ENCODE measurements at places on chromosomes 6 and 20.

DNA sequence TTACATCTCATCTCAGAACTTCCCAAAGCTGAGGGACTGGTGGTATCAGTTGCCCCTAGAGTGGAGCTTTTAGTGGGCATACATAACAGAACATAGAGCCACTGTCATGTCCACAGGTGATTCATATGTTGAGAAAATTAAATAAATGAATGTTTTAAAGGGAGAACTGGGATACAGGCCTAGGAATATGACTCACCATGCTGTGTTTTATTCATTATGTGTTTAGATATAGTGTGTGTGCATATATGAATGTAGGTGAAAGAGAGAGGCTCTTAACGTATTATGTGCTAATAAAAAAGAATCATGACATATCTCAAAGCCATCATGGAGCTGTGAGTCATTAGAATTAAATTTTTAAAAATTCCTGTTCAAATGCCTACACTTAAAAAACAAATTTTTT lies 332.2 kb upstream of the RSPO3 start:
- no peak for DNase-seq

DNA sequence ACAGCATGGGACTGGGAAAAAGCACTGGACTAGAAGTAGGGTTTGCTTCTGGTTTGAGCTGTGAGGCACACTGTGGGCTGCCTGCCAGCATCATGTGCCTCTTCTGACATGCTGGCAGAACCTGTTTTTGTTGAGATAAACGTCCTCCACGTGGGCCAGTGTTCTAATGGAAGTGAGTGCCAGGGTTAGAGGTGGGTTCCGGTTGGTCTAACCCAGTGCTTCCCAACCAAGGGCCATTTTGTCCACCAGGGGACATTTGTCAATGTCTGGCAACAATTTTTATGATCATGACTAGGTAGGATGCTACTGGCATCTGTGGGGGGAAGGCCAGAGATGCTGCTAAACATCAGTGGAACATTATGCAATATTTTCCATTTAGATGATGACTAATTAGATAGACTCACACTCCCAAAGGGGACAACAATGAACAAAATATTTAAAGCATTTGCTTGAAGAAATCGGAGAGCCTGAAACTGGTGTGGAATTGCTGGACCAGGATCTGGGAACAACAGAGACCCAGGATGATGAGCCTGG lies 7.8 kb upstream of the APMAP start:
- DNase-seq: no peak

DNA sequence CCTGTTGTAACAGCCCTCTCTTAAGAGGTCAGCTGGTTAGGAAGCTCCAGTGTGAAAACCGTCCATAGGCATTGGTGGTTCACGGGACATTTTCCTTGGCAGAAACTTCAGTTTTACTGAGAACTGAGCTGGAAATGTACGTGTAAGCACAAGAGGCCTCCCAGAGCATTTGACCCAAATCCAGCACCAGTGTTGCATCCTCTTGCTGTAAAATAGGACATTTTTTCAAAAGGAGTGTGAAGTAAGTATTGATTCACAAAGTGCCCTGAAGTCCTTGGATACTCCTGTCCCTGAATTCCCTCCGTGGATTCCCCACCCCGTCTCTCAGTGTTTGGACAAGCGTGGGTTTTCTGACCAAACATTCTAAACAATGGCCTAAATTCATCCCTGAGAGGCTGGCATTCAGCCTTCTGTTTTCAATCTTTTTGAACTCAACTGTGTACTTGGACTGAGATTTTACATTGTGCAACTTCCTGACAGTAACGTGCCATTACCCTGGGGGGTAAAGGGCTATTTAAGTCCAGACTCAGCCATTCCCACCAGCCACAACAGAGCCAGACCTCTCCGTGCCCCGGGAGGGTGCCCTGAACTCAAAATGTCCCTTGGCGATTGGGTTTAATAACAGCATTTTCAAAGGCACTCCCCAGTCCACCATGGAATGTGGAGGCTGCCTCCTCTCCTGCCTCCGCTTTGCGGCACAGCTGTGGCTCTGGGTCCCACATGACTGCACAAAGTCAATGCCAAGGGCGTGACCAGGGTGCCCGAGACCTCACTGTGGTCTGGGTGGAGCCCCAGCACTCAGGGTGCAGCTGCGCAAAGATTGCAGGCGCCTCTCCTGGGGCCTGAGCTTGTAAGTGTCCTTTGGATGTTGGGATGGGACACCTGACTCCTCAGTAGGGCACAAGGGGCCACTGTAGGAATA lies 92.7 kb upstream of the AFDN start:
- no peak for DNase-seq

DNA sequence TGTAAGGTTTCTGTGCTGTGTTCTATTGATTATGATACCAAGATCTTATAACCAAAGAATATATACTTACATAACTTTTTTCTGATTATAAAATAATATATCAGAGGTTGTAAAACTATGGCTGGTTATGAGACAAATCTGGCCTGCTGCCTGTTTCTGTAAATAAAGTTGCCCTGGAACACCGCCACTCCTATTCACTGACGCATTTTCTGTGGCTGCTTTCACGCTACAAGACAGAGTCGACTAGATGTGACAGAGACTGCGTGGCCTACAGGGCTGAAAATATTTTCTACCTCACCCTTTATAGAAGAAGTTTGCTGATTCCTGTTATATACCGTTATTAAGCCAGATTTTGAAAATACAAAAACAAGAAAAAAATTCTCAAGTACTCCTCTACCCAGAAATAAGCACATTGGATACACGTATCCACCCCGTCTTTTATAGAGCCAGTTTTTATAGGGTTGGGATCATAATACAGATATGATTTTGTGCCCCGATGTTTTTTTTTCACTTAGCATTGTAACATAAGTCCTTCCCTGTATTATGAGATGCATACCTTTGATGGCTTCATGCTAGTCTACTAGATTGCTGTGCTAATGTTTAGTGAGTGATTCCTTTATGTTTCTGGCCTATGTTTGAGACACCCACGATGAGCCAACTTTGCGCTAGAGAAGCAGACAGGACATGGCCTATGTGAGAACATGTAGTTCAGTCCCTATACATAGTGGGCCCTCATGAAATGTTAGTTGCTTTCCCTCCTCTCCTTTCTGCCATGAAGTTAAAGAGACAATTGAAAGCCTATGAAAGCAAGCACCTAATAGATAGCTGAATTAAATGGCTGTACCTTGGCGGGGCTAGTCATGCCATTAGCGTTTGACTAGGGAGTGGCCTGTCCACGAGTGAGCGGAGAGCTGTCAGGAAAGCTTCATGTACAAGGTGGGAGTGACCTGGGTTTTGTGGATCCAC lies 98.1 kb upstream of the KCNK16 start:
- no peak for DNase-seq

GRCh38 chr6:110439356-110439755 lies 24.0 kb upstream of the DDO start:
- DNase-seq: no peak

- no peak for DNase-seq
These were observed 5.6 kb downstream of the CD93 start for GRCh38 chr20:23080521-23080920.

- DNase-seq: peak; percentile 82
These were observed 110.9 kb downstream of the HFE start for GRCh38 chr6:26197933-26198721.

- DNase-seq: no peak
These were observed 46.3 kb upstream of the CD93 start for GRCh38 chr20:23132293-23132929.

- no peak for DNase-seq
These were observed 897 bp upstream of the GMEB2 start for GRCh38 chr20:63627751-63628245.

DNA sequence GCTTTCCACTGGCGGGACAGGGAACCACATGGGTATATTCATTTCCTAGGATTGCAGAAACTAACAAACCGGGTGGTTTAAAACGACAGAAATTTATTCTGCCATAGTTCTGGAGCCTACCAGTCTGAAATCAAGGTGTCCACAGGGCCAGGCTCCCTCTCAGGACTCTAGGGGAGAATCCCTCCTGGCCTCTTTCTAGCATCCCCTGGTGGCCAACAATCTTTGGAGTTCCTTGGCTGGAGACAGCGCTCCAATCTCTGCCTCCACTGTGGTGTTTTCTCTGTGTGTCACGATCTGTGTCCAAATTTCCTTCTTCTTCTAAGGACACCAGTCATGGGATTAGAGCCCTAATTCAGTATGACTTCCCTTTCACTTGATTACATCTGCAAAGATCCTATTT lies 95.0 kb downstream of the SCML4 start:
- no peak for DNase-seq

- DNase-seq: no peak
These were observed 13.4 kb upstream of the MAPK13 start for GRCh38 chr6:36116943-36117342.

DNA sequence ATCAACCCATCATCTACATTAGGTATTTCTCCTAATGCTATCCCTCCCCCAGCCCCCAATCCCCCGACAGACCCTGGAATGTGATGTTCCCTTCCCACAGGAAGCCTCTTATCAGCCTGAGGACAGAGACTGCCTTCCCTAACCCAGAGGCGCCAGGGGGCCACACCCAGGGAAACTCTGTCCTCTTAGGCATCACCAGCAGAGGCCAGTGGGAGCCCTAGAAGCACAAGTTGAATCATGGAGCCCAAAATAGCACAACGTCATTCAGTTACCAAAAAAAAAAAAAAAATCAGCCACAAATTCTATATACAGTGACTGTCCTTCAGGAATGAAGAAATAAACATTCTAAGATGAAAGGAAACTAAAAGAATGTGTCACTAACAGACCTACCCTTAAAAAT lies 625.7 kb downstream of the TFAP2A start:
- DNase-seq: no peak

DNA sequence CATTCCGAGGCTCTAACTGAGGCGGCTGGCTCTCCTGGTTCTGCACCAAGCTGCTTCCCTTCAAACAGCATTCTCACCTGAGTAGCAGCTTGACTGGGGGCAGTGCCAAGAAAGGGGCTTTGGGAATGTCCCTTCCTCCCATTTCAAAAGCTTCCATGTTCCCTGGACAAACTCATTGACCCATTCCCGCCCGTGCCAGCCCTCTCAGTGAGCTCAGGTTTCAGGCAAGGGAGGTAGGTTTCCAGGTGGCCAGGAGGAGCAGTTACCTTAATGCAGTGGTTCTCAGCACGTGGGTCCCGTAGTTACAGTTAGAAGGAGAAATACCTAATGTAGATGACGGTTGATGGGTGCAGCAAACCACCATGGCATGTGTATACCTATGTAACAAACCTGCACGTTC lies 135.2 kb downstream of the ELOVL4 start:
- no peak for DNase-seq
